ENCODE measurements at places on chromosomes 7 and 10.

DNA sequence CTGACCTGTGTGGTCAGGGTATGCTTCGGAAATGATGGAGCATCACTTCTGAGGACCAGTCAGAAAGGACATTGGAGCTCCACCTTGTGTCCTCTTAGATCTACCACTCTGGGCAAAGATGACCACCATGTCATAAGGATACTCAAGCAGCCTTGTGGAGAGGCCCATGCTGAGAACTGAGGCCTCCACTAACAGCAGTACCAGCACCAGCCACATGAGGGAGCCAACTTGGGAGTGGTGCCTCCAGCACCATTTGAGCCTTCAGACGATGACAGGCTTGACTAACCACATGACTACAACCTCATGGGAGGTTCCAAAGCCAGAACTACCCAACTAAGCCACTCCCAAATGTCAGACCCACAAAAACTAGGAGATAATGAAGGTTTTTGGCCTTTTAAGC is 116.0 kb downstream of the NPTX2 start:
- DNase-seq: peak; percentile 32

GRCh38 chr10:3747248-3747960 is 37.6 kb downstream of the KLF6 start:
- DNase-seq: no peak

DNA sequence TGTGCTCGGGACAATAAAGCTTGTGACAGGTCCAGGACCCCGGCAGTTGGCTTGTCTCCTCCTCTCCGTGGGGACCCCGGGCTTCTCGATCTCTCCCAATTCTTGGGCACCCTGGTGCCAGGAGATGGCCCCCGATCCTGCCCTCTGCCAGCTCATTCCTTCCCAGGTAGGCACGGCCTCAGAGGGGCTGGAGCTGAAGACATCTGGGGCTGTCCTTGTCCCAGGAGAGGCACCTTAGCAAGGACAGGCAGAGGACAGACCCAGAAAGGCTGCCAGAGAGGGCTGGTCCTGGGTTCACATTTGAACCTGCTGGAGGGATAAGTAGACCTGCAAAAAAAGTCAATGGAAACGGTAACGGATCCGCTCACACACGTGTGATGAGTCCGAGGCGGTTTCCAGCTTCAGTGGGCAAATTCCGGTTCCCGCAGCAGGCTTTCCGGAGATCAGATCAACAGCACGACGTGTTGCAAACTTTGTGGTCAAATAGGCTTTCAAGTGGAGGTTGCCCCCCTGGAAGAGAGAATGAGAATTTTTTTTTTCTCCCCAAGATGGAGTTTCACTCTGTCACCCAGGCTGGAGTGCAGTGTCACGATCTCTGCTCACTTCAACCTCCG is 47.7 kb upstream of the GTF2IRD1 start:
- DNase-seq: no peak

DNA sequence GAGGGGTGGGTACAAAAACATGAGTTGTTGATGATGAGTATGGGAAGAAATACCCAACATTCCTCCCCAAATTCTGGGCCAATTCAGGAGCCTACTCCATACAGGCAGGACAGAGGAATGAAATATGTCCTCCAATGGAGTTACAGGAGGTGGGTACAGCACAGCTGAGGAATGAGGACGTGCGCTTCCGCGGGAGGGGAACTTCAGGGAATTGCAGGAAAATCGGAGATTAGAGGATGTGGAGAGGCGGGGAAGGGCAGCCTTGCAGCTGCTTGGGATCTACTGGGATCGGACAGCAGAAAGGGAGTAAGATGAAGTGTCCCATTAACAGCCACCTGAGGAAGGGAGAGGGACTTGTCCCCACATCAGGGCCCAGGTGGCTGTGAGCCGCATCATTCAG is 50.2 kb downstream of the PDIA4 start:
- no peak for DNase-seq

- no peak for DNase-seq
Observed at GRCh38 chr7:75689246-75690099, 49.3 kb downstream of the HIP1 start.

GRCh38 chr10:95569368-95569767 is 8.2 kb upstream of the SORBS1 start:
- no peak for DNase-seq

GRCh38 chr10:132611026-132611910 is 73.7 kb downstream of the INPP5A start:
- no peak for DNase-seq

DNA sequence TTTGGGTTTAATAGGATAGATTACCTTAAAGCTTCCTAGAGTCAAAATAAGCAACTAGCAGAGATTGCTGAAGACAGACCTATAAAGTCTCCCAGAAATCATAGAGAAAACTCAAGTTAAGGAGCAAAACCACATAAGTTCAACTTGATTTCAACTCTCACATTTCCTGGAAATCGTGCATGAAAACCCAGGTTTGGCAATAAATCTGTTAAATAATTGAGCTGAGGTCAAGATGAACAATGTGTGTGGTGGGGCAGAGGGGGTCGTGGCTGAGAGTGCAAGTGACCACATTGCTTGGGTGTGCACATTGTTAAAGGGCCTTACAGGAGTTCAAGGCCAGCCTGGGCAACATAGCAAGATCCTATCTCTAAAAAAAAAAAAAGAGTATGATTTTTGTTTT is 636.5 kb downstream of the GALNT17 start:
- no peak for DNase-seq

DNA sequence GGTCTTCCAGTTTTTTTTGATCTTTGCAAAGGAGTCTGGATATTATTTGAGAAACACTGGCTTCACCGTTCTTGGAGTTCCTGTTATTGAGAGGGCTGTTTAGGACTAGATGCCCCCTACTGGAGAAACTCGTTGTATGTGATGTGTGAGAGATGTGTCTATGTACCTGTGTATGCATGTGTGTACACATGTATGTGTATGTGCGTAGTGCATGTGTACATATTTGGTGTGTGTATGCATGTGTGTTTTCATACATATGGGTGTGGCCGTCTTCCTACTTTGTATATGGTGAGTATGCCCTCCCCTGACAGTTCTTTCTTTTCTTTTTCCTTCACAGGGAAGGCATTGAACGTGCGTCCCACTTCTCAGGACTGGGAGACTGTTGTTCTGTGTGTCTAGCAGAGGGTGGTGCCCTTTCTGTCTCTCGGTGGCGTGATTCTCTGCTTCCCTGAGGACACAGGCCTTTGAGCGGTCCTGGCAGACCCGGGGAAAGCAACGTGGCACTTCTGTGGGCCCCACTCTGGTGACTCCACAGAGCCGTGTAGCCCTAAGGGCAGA is 3.0 kb upstream of the CALHM3 start:
- DNase-seq: no peak

- DNase-seq: no peak
Observed at GRCh38 chr10:107091126-107091525, 73.4 kb downstream of the SORCS1 start.

DNA sequence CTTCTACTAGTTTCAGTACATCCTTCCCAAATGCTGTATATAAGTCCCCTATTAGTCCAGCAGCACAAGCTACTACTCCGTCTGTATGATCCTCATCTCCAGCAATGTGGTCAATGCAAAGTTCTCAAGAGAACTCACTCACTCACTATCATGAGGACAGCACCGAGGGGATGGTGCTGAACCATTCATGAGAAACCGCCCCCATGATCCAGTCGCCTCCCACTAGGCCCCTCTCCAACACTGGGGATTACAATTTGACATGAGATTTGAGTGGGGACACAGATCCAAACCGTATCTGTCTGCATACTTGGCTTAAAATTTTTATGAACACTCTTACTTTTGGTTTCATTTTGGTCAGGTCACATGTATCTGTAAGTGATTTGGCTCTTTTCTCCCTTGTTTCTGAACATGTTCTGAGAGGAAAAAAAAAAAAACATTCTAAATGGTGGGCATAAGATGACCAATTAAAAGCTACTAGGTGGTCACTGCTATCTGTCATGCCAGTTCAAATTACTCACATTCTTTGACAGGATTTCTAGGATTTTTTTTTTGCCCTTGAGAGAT is 60.1 kb downstream of the ZNF783 start:
- no peak for DNase-seq

All from stimulated activated CD4-positive, alpha-beta T cell treated with anti-CD3 and anti-CD28 coated beads, Interleukin-4, amount 100 ng/mL, for 48 hours (primary cell).